ENCODE measurements at places on chromosomes 4 and X.
A peak's percentile ranks its signal among the peaks of the same experiment; 100 is the strongest.

DNA sequence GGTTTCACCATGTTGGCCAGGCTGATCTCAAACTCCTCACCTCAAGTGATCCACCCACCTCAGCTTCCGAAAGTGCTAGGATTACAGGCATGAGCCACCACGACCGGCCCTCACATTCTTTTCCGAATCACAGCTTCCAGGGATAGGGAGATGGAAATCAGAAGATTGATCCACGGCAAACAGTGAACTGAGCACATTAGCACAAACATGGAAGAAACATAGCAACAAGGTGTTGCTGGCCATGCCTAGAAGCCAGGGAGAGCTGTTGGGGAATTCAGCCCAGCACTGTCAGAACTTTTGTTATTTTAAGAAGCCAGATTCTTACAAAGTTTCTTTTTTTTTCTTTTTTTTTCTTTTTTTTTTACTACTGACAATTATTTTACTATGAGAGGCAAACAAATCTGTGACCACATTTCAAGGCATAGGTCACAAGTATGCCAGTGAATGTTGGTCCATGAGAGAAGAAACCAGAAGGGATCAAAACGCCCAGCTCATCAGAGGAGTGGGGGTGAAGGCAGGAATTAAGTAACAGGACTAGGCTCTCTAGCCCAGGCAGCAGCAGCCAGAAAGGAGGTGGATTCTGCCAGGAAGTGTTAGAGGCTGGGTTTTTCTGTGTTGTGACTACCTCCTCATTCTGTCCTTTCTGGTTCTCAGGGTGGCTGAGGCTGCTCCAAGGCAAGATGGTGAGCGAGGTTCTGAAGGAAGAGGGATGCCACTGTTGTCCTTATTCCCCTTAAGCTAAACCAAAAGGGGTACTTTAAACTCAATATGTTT, 44.1 kb downstream of the TEC start:
- DNase-seq: no peak

DNA sequence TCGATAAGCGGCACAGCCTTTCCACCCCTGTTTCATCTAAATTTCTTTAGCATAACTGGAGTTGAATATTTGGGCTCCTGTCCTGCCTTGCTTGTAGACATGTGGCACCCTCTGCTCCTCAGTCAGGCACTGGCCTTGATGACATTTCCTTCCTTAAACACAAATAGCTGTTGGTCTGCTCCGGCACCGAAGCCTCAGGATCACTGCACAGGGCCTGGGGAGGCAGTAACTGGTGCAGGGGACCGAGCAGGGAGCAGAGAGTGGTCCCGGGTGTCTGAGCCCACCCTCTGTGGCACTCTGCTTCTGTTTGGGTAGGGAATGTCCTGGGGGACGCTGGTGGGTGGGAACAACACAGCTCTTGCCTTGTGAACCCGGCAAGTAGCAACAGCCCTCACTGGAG, 13.6 kb downstream of the RGS12 start:
- no peak for DNase-seq

DNA sequence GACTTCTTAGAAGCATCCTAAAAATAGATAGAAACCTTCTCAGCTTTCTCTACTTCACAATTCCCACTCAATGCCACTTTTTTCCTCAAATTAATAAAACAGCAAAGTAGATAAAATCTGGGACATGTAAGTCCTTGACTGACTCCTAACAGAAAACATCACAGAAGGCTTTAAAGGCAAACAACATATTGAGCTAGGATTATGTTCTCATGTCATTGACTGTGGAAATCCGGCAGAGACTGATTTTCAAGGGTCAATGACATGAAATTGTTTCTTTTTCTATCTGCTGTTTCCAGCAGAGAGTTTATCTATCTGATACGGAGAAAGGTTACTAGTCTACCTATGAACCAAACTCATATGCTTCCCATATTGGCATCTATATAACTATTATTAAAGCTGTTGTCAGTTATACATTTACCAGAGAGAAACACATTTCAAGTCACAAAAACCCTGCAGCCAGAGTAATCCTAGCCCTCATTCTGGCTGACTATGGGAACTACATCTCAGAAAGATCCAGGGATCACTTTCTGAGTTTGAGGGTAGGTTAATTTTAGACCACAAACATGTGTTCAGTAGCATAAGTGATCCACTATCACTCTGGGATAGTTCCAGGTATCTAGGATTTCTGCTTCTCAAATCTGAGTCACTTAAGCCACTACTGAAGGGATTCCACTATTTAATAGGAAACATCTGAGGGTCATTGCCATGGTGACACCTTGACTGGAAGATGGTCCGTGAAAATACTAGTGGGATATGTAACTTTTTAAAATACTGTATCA, 147.6 kb downstream of the PPP3CA start:
- DNase-seq: no peak

- no peak for DNase-seq
These were observed 771.3 kb downstream of the RAB28 start for GRCh38 chr4:12712648-12713339.

- DNase-seq: no peak
These were observed 8.7 kb upstream of the ANAPC4 start for GRCh38 chr4:25368315-25368714.

- DNase-seq: no peak
These were observed 158.5 kb upstream of the S100G start for GRCh38 chrX:16491461-16491860.

DNA sequence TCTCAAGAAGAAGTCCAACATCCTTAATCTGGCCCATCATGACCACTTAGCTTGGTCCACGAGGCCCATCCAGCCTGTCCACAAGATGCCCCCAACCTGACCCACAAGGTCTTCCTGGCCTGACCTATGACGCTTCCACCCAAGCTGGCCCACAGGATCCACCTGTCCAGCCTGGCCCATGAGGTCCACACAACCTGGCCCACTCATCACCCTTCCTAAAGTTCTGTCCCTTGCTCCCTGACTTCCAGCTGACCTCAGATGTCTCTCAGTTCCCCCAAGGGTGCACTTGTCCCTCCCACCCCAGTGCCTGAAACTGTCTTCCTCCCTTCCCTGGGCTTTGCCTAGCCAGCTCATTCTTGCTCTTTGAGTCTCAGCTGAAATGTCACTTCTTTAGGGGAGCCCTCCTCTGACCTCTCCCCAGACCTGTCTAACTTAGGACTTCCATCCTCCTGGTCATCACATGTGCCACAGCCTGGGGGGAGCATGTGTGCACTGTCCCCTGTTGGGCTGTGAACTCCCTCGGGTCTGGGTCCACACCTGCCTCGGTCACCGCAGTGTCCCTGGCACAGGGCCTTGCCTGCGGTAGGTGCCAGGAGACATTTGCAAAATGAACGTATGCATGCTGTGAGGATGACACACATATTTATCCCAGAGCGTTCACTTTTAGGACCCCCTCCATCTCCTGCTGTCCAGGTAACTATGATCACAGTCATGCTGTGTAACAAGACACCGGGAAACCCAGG, 61.7 kb downstream of the EVC start:
- DNase-seq: no peak

DNA sequence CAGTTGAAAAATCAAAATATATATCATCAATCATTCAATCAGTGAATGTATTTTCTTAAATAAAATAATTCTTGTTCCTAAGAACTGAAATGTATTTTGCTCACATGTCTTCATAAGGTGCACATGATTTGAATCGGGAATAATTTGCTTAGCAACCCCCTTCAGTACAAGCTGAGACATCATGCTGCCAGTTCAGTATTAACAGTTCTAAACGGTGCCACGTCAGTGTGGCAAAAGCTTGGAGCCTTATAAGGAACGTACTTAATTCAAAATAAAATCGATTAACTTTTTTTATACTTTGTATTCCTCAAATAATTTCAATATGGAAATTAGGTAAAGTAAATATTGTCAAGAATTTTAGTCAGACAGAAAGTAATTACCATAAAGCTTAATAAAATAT, 287.9 kb downstream of the CCSER1 start:
- DNase-seq: no peak

GRCh38 chrX:104987063-104987462, 233.4 kb downstream of the TEX13A start:
- DNase-seq: no peak

- DNase-seq: no peak
These were observed 184.8 kb downstream of the UNC5C start for GRCh38 chr4:95363966-95364365.

DNA sequence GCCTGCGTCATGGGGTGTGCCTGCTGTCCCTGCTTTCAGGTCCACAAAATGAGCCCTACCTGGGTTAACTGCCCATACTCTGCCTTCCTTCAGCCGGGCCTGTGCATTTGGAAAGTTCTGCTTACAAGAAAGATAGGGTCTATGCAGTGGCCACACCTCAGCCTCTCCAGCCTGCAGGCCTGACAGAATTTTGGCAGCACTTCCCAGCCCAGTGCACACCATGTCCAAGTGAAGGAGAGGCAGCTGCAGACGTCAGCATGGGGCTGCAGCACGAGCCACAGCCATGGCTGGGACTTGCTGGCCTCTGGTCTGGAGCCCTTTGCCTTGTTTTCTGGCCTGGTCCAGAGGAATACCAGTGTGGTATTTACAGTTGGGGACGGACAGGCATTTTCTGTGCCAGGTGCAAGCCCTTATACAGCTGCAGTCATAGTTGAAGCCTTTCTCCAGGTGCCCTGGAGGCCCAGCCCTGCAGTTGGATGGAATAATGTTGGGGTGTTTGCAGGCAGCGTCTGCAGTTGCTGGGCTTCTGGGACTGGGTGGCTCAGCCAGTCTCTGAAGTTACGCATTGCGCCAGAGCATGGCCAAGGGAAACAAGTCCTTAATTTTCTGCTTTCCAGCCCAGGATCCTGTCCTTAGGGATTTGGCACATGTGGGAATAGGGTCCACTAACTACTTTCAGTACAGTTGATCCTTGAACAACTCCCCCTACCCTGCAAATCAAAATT, 26.2 kb downstream of the JADE1 start:
- no peak for DNase-seq

DNA sequence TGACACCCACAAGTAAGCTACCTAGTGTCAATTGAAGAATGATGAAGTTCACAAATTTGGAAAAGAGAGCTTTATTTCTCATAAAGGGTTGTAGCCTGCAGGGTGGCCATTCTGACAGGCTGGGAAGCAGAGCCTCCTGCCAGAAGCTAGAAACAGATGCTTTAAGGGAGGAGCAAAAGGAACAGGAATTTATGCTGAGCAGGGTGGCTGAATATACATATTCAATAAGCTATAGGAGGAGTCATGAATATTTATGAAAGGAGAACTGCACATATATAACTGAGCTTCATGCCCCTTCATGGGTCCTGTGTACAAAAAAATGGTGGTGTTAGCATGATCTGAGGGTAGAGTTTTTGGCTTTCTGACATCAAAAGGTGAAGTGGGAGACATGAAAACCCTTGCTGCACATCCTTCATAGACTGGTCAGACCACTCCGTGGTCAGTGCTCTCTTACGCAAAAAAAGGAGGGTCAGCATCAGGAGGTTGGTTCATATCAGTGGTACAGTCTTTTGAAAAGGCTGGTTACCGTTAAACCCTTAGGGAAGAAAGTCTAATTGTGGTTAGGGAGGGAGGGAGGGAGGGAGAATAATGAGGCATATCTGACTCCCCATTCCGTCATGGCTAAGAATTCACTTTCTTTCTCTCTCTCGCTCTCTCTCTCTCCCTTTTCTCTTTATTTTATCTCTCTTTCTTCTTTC, 121.4 kb downstream of the LUZP4 start:
- no peak for DNase-seq

DNA sequence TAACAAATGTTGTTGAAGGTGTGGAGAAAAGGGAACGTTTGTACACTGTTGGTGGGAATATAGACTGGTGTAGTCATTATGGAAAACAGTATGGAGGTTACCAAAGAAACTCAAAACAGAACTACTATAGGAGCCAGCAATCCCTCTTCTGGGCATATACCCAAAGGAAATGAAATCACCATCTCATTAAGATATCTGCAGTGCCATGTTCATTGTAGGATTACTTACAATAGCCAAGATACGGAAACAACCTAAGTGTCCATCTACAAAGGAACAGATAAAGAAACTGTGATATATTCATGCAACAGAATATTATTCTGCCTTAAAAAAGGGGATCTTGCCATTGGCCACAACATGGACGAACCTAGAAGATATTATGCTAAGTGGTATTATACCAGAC, 22.2 kb downstream of the APBB2 start:
- no peak for DNase-seq

GRCh38 chr4:81431971-81432370, 39.7 kb downstream of the RASGEF1B start:
- no peak for DNase-seq

DNA sequence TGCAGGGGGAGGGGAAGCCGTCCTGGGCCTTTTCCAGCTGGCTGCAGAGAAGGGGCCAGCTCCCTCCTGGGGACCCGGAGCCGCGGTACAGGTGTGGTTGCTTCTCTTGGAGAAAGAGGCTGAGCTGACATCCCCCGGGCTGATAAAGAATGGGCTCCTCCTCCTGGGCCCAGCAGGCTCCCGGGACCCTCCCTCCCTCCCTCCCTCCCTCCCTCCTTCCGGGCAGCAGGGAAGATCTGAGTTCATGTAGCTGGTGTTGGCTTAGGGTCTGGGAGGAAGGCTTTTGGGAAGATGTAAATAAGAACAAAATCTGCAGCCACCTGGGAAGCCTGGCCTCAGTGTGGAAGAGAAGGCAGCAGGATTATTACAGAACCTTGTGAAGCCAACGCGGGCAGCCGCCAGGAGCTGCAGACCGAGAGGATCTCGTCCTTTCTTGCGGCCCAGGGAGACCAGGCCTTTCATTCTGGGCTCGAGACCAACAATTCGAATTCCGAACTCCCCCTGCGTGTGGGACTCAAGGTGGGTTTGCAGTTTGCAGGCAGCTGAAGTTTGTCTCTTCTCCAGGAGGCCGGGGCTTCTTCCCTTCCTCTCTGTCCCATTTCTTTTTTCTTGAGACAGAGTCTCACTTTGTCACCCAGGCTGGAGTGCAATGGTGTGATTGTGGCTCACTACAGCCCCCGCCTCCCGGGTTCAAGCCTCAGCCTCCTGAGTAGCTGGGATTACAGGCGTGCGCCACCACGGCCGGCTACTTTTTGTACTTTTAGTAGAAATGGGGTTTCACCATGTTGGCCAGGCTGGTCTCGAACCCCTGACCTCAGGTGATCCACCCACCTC, at the start of gene PLCXD1:
TSS of gene PLCXD1 (plus strand) at position 216 of the 834 bp plus-strand sequence. CDS start 2,807 bp downstream, outside the sequence.
- peak; percentile 18 for DNase-seq

- no peak for DNase-seq
These were observed 19.6 kb upstream of the ABRAXAS1 start for GRCh38 chr4:83504503-83504902.

DNA sequence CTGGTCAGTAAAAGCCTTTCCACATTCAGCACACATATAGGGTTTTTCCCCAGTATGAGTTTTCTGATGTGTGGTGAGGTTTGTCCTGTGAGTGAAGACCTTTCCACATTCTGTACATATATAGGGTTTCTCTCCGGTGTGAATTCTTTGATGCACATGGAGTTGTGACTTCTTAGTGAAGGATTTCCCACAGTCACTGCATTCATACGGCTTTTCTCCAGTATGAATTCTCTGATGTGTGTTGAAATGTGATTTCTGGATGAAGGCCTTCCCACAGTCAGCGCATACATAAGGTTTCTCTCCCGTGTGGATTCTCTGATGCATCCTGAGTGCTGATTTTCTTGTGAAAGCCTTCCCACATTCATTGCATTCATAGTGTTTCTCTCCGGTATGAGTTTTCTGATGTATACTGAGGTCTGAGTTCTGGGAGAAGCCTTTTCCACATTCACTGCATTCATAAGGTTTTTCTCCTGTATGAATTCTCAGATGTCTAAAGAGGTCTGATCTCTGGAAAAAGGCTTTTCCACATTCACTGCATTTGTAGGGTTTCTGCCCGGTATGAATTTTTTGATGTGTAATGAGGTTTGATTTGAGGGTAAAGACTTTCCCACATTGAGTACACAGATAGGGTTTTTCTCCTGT, 34.7 kb downstream of the ZNF41 start:
- no peak for DNase-seq
